ENCODE measurements at places on chromosomes 3 and 15.

GRCh38 chr3:55721716-55722484, 234.8 kb upstream of the WNT5A start:
- DNase-seq = no peak

GRCh38 chr3:51620543-51620942, 50.5 kb upstream of the TEX264 start:
- no peak for DNase-seq

GRCh38 chr15:72474466-72474911, 359 bp downstream of the ARIH1 start:
- DNase-seq = no peak

DNA sequence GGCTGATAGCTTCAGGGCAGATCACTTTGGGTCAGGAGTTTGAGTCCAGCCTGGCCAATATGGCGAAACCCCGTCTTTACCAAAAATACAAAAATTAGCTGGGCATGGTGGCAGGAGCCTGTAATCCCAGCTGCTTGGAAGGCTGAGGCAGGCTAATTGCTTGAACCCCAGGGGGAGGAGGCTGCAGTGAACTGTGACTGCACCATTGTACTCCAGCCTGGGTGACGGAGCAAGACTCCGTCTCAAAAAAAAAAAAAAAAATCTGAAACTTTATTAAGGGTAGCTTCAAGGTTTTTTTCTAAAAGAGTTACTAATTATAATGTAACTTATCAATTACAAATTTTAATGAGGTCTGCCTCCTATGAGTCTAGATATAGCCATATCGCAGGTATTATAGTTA, 5.1 kb downstream of the NECTIN3 start:
- no peak for DNase-seq

DNA sequence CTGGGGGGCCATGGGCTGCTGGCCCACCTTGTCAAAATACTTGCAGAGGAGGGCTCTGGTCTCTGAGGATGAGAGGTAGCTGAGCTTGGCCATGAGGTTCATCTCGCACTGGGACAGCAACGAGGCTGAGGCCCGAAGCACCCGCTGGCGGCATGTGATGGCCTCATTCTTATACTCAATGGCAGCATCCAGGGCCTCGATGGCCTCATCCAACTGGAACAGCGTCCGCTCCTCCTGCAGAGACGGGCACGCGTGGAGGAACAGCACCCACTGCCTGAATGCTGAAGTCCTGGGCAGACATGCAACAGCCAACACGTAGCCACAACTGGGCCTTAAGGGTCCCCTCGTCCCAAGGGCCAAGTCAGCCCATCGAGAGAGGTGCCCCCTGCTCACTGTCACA, 25.0 kb downstream of the KIF7 start:
- no peak for DNase-seq

- DNase-seq = no peak
These were observed 28.5 kb upstream of the PTPRG start for GRCh38 chr3:61532739-61533500.

DNA sequence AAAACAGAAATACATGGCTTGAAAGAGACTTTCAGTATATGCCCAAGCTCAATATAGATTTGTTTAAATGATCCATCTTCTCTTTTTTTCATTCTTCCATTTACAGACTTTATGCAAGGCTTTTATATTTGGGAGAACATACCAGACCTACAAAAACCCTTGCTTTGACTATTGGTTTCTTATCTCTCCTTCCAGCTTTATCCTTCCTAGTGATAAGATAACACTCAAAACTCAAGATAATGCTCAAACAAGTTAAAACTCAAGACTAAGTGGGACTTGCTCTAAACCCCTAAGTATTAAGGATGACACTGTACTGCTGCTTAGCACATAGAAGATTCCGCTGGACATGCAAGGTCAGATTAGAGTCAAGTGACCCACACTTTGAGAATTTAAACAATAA, 8.0 kb downstream of the TUSC7 start:
- no peak for DNase-seq

GRCh38 chr3:99765042-99765942, 52.4 kb upstream of the CMSS1 start:
- DNase-seq = no peak

DNA sequence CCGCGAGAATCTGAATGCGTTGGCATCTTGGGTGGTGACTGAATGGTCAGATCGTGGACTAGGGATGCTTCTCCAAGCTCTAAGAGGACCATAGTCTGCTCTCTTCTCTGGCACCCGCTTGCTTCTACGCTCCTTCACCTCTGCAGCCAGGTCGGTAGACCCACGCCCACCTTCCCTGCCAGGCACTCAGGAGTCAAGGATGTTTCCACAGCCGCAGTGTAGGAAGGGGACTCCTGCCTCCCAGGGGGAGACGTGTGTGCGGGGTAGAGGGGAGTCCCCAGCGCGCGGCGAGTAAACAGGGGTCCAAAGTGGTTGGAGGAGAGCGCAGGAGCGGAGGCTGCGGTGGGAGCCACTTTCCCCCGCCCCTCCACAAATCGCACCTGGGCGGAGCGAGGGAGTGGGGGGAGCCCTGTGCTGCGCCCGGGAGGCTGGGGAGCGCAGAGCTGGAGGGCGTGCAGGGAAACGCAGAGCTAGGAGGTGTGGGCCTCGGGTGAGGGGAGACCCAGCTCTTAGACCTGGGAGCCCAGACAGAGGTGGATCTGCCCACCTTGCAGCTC, 1.7 kb downstream of the LRRC3B start:
- DNase-seq = no peak

- DNase-seq = no peak
These were observed 7.9 kb upstream of the RTP3 start for GRCh38 chr3:46489875-46490274.

- no peak for DNase-seq
These were observed 1.3 kb upstream of the LRRC58 start for GRCh38 chr3:120350401-120350941.

GRCh38 chr15:75823860-75824613, 19.2 kb upstream of the UBE2Q2 start:
- DNase-seq = no peak

GRCh38 chr3:31448035-31448881, 84.5 kb upstream of the STT3B start:
- no peak for DNase-seq

DNA sequence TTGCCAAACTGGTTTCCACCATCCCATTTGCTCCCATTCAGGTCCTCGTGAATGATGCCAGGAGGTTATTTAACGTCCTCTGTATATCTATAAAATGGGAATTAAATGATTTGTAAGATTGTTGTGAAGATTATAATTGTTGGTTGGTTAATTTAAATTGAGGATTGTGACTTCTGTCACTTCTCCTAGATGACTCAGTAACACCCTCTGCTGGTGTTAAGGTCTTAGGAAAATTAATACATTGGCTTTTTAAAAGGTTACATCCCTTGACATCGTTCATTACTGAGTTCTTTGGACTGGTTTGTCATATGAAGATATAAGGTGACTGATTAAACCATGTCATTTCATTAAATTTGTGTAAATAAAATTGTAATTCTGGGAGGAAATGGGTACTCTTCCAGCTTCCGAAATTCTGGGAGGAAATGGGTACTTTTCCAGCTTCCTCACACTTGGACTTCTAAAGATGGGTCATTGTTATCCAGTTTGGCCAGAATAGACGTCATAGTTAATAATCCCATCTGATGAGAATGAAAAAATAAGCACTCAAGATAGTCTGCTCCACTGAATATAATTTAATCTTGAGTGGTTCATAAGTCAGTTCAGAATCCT, 33.3 kb upstream of the PAQR5 start:
- no peak for DNase-seq

DNA sequence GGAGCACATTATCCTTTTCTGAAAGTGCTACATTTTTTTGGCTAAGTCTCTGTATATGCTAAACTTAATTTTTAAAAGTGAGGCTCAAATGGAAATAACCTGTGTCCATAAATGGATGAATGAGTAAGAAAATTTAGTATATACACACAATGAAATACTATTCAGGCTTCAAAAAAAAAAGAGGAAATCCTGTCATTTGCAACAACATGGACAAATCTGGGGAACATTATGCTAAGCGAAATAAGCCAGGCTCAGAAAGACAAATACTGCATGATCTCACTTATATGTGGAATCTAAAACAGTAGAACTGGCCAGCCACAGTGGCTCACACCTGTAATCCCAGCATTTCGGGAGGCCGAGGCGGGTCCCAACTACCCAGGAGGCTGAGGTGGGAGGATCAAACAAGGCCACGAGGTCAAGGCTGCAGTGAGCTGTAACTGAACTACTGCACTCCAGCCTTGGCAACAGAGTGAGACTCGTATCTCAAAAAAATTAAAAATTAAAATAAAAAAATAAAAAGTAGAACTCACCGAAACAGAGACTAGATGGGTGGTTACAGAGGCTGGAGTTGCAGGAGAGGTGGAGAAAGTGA, 25.8 kb downstream of the CCDC12 start:
- DNase-seq = no peak

DNA sequence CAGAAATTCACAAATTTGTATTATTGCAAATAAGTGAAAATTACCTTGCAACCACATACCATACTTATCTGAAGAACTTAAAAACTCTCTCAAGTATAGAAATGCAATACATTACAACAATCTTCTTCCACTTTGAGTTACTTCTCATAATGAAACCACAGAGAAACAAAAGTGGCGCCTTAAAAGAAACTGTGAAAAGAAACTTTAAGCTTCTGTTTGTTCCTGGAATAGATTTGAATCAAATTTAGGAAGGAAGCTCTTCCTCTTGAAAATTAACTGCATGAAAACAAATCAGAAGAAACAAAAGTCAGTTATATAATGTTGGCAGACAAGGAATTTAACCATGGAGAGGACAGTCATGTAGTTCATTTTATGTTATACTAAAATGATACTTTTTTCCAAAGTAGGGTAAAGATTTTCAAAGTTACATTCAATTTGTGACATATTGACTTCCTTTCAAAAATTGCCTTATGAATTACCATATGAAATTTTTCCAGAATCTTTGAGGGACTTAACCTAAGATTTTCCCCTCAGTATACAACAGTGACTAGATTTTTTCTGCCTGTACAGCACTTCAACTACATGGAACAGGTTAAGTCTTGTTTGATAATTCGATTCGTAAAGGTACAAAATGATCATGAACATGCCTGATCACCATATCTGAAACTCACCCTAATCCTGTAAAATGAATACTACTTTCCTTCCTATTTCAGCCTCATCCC, 57.6 kb upstream of the TNFSF10 start:
- DNase-seq = no peak

- DNase-seq = no peak
These were observed at the start of gene TNFAIP8L3 for GRCh38 chr15:51094606-51095569. TSS of gene TNFAIP8L3 (minus strand) at chr15:51094906. CDS start at chr15:51094595, 311 bp downstream.

DNA sequence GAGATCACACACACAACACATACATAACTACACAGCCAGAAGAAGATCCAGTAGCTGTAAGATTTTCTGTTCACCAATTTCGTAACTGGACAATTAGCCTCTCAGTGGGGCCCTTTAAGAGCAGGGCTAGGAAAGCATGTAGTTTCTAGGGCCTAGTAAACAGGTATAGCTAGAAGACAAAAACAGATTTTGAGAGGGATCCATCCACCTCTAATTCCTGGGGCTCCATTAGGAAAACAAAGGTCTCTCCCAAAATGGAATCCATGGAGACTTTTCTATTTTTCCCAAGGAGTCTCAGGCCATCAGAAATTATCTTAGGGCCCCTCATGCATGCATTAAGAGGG, 10.5 kb downstream of the KIF15 start:
- DNase-seq = no peak

DNA sequence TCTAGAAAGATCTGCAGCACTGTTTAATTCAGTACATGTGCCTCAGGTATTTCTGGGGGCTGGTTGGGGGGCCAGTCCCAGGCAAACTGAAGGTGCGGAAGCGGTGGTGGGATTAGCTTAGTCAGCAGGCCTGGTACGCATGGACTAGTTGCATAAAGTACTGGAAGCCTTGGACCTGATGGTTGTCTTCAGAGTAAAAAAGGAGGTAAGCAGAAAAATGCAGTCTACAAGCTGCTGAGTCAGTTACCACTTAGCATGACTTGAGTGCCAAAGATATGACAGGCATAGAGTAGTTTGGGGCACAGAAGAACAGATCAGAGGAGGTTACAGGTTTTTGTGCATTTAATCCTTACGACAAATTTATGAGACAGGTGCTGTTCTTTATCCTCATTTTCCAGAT, 19.9 kb upstream of the GOLGA8J start:
- no peak for DNase-seq

DNA sequence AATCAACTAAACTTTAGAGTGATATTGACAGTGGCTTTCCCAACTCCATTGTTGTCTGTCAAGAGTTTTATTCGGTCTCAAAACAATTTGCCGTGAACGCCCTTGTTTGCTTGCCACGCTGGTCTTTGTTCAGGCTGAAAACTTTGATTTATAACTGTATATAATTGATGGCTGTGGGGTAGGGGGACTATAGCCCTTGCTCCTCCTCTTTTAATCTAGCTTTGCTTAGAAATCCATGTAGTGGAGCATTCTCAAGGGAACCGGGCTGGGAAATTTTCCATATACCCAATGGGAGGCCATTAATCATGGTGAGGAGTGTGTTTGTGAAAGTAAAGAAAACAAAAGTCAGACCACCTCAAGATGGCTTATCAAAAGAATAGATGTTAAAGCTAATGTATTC, 339.8 kb upstream of the RARB start:
- DNase-seq = no peak

GRCh38 chr3:30741889-30742288, 135.5 kb downstream of the TGFBR2 start:
- DNase-seq = no peak

DNA sequence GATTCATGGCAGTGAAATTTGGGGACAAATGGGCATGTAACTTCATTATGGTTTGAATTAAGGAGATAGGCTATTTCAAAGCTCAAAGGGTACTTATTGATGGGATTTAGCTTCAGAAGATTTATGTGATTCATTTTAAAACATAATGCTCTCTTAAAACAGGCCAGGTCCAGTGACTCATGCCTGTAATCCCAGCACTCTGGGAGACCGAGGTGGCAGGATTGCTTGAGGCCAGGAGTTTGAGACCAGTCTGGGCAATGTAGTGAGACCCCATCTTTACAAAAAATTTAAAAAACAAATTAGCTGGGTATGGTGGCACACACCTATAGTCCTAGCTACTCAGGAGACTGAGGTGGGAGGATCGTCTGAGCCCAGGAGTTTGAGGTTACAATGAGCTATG, 11.5 kb downstream of the THAP10 start:
- DNase-seq = no peak

DNA sequence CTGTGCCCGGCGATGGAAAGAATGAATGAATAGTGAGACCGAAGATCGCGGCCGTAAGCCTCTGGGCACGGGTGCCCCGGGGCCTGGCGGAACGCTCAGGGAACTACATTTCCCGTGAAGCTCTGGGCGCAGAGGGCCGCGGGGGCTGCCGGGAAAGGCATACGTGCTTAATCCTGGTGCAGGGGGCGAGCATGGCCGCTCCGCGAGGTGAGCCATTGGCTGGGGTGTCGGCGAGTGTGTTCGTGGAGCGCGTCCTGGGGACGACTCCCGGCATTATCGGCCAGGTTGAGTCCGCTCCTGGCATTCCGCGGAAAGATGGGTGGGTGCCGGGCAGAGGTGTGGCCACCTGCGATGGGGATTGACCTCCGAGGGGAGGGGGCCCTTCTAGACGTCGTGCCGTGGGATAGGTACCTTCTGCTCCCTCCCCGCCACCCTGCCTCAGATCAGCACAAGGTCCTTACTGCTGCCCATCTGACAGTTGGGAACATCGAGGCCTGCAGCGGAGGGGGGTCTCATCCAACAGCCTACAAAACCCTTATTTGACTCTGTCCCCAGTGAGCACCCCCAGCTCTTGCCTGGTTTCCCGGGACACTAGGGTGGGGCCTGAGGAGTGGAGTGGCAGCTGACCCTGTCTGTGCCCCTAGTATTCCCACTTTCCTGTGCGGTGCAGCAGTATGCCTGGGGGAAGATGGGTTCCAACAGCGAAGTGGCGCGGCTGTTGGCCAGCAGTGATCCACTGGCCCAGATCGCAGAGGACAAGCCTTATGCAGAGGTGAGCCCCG, at the start of gene MPI:
MPI (plus strand) TSS at position 160 of the 782 bp plus-strand sequence; CDS start at position 192, 32 bp downstream.
- peak; percentile 77 for DNase-seq
